ENCODE measurements at places on chromosomes 11 and 22. TPM values are rescaled to one million over a fixed set of nuclear protein-coding genes. Genes with fewer than 3 reads are reported as not detected.
A peak's percentile ranks its signal among the peaks of the same experiment; 100 is the strongest.

RBFOX2 gene
- 127 TPM for total RNA-seq

NFRKB gene
- total RNA-seq = 13.6 TPM

CBLIF gene
- total RNA-seq = not detected

TUBA8 gene
- total RNA-seq = 0.51 TPM

APOA5 gene
- not detected for total RNA-seq

ROBO4 gene
- total RNA-seq = 0.66 TPM

HIRA gene
- 16.9 TPM for total RNA-seq

GAL3ST1 gene
- 0.17 TPM for total RNA-seq

GRCh38 chr11:21963013-21963412 lies 229.9 kb upstream of the ANO5 start:
- no peak for DNase-seq
- H3K4me1 ChIP-seq = no peaks in the 10 kb centered on the region
- no peak overlapping the region for H3K27ac ChIP-seq

DNA sequence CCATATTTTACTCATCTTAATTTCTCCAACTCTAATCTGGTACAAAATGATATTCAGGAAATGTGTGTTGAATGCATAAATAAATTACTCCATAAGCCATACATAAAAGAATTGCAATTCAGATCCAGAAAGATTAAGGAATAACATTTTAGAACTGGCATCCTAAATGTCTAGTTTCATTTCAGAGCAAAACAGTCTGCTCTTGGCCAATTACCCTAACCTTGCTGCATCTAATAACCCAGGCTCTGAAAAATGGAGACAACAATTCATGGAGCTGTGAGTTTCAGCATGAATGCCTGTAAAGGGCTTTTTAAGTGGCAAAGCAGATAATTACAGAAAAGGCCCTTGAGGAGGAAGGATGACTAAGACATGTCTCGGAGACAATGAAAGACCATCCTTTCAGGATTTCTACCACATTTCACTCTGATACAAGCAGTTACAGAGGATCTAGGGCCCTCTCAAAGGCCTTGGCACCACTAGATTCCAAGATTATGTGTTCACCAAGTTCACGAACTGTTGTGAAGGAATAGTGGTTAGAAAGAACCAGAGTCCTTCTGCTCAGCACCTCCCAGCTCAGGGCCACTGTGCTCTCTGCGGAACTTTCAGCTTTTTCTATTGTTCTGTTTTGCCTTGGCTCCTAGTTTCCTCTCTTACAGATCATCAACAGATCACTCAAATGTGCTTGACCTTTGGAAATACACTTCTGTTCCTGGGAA lies 157.6 kb upstream of the BLID start:
- H3K4me1 ChIP-seq = no peaks in the 10 kb centered on the region
- no peak for DNase-seq
- H3K4me3 ChIP-seq = no peak overlapping the region
- H3K36me3 ChIP-seq = no peaks in the 10 kb centered on the region
- no peaks in the 10 kb centered on the region for H3K27me3 ChIP-seq

GRCh38 chr11:15112131-15112541 lies 2.6 kb upstream of the INSC start:
- DNase-seq = no peak
- no peak overlapping the region for H3K4me3 ChIP-seq
- H3K27ac ChIP-seq = no peak overlapping the region
- no peaks in the 10 kb centered on the region for H3K36me3 ChIP-seq
- H3K27me3 ChIP-seq = no peaks in the 10 kb centered on the region

GRCh38 chr11:127247261-127247851 lies 246.8 kb upstream of the KIRREL3 start:
- no peak overlapping the region for H3K4me3 ChIP-seq
- no peaks in the 10 kb centered on the region for H3K27me3 ChIP-seq
- no peak for DNase-seq

DNA sequence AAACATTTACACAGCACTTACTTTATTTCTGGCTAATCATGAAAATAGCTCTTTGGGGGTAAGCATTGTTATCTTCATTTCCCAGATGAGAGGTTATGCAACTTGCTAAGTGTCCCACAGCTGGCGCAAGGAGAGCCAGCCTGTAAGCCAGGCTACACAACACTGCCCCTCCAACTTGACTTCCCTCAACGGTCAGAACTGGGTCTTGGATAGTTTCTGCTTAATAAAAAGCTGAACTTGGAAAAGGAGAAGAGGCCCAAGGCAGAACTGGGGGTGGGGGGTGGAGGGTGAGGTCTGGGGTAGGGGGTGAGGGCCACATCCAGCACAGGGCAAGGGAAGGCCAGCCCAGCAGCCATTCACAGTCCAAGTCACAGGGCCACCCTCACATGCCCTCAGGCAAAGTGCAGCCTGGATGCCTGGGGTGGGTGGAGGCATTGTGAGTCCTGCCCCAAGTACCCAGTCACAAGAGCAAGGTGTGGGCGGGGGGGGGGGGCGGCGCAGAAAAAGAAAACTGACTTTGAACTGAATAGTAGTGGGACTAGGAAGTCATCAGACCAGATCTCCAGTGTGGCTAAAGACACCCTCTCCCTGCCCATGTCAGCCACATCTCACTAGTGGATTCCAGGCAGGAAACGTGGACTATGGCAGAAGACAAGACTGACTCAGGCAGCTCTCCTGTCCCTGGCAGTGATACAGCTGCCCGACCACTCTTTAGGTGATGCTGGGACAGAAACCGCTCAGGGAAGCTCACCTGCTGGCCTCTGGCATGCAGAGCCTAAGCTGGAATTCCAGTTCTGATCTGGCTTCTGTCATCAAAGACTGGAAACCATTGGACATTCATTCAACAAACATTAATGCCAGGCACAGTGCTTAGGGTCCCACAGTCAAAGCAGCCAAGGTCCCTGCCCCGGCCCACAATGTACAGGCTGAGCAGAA lies 52.4 kb downstream of the PACSIN2 start:
- H3K4me3 ChIP-seq = no peak overlapping the region
- H3K27me3 ChIP-seq = no peaks in the 10 kb centered on the region
- H3K36me3 ChIP-seq = no peaks in the 10 kb centered on the region
- H3K4me1 ChIP-seq = peaks cover 10% of the 10 kb centered on the region
- no peak overlapping the region for H3K27ac ChIP-seq
- no peak for DNase-seq

DNA sequence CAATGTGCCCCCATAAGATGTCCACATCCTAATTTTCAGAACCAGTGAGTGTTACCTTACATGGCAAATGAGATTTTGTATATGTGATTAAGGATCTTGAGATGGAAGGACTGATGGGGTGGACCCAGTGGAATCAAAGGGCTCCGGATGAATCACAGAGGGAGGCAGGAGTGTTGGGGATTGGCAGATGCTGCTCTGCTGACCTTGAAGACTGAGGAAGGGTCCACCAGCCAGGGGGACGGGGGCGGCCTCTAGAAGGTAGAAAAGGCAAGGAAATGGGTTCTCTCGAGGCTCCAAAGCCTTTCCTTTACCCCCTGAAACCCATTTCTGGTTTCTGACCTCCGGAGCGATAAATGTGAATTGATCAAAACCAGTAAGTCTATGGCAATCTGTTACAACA lies 18.8 kb downstream of the TMEM218 start:
- no peak overlapping the region for H3K4me3 ChIP-seq
- no peaks in the 10 kb centered on the region for H3K27me3 ChIP-seq
- DNase-seq = no peak

GRCh38 chr11:93536101-93536861 lies 6.9 kb downstream of the SMCO4 start:
- DNase-seq = no peak
- no peaks in the 10 kb centered on the region for H3K36me3 ChIP-seq
- no peak overlapping the region for H3K27ac ChIP-seq
- no peaks in the 10 kb centered on the region for H3K27me3 ChIP-seq

GRCh38 chr11:11636671-11637070 lies 14.9 kb upstream of the GALNT18 start:
- H3K27ac ChIP-seq = no peak overlapping the region
- H3K4me3 ChIP-seq = no peak overlapping the region
- no peaks in the 10 kb centered on the region for H3K36me3 ChIP-seq
- no peaks in the 10 kb centered on the region for H3K4me1 ChIP-seq

DNA sequence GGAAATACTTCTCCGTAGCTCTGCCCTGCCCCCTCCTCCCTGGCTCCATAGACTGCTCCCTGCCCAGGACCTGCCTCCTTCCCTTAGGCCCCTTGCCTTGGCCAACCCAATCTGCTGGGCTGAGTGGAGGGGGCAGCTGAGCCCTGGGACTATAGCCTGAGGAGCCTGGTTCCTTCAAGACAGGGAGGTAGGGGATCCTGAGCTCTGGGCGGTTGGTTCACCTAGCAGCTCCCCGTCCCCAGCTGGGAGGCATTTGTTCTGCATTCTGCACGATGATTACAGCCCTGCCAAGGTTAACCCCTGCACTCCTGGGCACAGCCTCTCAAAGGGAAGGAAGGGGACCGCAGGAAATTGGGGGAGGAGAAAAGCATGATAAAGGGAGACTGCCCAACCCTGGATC lies 3.6 kb upstream of the CDC42EP1 start:
- DNase-seq = peak; percentile 46
- peaks cover 15% of the 10 kb centered on the region for H3K4me1 ChIP-seq
- no peak overlapping the region for H3K4me3 ChIP-seq

GRCh38 chr11:520428-521176 lies 13.6 kb upstream of the RNH1 start:
- H3K36me3 ChIP-seq = no peaks in the 10 kb centered on the region
- H3K4me1 ChIP-seq = peaks cover 2% of the 10 kb centered on the region
- H3K27me3 ChIP-seq = no peaks in the 10 kb centered on the region

DNA sequence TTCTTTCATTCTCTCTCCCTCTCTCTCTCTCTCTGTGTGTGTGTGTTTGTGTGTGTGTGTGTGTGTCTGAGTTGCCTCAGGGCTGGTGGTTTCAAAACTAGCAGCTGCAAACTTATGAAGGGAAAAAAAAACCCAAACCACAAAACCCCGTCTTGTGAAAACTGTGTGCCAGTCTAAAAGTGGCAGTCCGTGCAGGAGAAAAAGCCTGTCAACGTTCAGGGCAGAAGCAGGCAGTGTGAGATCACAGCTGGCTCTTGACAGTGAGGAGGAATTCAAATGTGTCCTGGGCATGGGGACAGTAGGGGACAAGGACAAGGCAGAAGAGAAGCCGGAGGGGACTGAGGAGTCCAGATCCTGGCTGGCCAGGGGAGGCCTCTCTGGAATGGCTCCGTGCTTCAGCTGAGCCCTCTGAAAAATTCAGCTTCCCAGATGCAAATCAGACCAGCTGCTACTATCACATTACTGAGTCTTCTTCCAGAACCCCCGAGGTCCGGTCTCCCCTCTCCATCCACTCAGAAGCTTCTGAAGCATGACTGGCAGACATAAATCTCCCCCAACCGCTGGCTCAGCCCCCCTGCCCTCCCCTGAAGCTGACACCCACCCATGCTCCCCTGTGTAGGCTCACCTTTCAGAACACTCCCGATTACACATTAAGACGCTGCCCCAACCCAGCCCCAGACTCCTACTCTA lies 31.9 kb downstream of the FLI1 start:
- H3K4me1 ChIP-seq = no peaks in the 10 kb centered on the region
- H3K27ac ChIP-seq = no peak overlapping the region
- peak; percentile 36 for DNase-seq
- no peak overlapping the region for H3K4me3 ChIP-seq

GRCh38 chr22:48948575-48949170 lies 879.0 kb downstream of the BRD1 start:
- no peak for DNase-seq
- no peaks in the 10 kb centered on the region for H3K4me1 ChIP-seq
- H3K27ac ChIP-seq = no peak overlapping the region
- no peaks in the 10 kb centered on the region for H3K27me3 ChIP-seq
- no peaks in the 10 kb centered on the region for H3K36me3 ChIP-seq

DNA sequence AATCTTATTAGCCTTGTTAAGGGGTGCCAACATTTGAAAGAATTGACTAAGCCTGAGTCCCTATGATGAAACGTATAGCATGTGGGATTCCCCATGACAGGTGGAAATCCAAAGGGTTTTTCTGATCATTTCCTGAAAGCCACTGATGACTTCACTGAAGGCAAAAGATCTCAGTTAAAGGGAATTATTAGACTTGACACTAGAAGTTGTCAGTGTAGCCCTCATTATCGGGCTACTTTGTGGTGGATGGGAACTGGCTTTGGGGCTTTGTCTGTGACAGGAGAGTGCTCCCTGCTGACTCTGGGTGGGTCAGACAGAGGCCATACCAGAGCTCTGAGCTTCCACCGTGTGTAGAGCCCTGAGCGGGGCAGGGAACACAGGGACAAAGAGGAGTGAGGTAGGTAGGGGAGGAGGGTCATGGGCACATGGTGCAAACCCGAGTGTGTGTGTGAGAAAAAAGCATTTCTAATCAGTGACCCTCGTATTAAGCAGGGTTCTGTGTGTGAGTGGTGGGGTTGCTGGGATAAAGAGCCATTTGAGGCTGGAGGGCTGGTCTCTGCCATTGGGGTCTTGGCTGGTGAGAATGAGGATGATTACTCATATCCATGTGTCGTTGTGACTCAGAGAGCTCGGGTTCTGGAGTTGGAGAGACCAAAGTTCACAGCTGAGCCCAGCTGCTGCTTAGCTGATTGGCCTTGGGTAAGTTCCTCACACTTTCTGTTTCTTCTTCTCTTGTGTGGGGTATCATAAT lies 101.1 kb downstream of the GRIK4 start:
- no peaks in the 10 kb centered on the region for H3K27me3 ChIP-seq
- H3K27ac ChIP-seq = no peak overlapping the region
- H3K36me3 ChIP-seq = no peaks in the 10 kb centered on the region
- H3K4me1 ChIP-seq = peaks cover 3% of the 10 kb centered on the region

GRCh38 chr22:48507171-48507570 lies 1320.5 kb downstream of the BRD1 start:
- H3K27ac ChIP-seq = no peak overlapping the region
- H3K4me1 ChIP-seq = no peaks in the 10 kb centered on the region
- no peak overlapping the region for H3K4me3 ChIP-seq
- no peaks in the 10 kb centered on the region for H3K27me3 ChIP-seq
- no peaks in the 10 kb centered on the region for H3K36me3 ChIP-seq
- DNase-seq = no peak
